ENCODE measurements at places on chromosomes 7 and 10.

GRCh38 chr7:75979759-75980429, 14.5 kb downstream of the TMEM120A start:
- no peak for DNase-seq

DNA sequence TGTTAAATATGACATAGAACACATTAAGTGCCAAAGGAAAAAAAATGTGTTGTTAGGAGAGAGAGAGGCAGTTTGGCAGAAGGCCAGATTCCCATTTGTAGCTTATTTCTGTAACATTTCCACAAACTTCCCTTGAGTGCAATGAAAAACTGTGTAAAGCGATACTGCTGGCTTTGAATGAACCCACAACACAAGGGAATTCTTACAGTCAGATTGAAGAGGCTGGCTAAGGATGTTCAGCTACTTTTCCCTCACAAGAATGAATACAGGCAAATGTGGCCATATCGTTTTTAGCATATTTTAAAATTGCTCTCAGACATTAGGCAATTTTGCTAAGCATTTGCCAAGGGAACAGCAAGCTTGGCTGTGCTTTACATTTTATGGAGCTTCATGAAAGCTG, 614.1 kb upstream of the FZD8 start:
- DNase-seq, result no peak

DNA sequence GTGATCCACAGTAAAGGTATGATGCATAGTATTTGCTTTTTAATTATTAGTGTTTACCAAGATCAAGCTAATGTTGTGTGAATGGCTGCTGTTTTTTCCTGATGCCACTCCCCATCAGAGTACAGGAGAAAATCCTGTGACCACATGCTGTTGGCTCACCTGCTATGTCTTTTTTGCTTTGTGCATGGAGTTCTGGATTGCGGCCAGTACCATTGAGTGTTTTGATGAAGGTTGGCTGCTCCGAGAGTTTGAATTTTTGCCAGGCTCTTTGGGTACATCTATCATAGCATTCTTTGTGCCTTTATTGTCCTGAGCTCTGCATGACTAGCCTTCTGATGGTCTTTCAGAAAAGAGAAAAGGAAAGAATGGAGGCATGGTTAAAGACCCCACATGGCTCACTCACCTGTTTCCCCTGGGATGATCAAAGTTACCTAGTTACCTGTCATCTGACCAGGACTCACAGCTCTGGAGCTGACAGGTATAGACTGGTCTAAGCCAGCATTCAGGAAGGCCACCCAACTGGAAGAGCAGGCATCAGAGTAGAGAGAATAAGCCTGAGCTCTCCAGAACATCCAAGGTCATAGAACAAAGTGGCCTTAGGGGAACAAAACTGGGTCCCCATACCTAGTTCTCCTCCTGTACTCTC, 11.8 kb upstream of the SGPL1 start:
- DNase-seq, result no peak

GRCh38 chr7:135712182-135712782, 15.7 kb downstream of the SLC13A4 start:
- no peak for DNase-seq

- DNase-seq, result no peak
Measured at GRCh38 chr7:1510780-1511154, 6.6 kb upstream of the INTS1 start.

DNA sequence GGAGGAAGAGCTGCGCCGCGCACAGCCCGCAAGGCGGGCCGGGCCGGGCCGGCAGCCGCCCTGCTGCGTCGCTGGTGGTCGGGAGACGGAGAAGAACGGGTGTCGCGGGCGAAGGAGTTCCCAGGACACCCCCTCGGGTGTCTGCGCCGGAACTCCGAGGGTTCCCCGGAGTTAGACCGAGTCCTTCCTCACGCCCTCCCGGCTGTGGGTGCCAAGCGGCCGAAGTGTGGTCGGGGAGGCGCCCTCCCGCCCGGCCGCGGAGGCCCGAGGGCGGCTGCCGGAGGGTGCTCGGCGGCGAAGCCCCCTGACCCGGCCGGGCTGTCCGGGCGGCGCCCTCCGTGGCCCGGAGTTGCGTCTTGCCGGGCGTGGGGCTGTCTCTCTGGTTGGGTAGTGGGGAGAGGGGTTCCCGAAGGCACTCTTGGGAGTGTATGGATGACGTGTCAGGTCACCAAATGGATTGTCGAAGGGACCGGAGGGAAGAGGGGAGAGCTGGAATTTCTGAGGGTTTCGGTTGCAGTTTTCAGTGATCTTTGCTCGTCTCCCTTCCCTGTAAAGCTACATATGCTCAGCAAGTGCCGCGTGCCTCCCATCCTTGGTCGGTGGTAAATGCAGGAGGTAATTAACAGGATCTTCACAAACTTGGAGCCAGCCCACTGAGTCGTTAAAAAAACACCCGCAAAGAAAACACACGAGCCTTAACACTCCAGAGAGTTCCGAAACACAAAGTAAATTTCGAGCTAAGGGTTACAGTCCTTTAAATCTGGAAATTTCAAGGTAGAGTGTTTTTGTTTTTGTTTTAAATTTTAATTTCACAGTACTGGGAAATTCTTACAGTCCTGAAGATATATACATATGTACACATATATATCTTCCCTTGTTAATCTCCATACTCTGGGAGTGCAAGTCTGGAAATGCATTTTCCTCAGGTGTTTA, 871 bp downstream of the ST7 start:
- no peak for DNase-seq

- no peak for DNase-seq
Measured at GRCh38 chr7:115679976-115680375, 350.6 kb downstream of the TFEC start.

DNA sequence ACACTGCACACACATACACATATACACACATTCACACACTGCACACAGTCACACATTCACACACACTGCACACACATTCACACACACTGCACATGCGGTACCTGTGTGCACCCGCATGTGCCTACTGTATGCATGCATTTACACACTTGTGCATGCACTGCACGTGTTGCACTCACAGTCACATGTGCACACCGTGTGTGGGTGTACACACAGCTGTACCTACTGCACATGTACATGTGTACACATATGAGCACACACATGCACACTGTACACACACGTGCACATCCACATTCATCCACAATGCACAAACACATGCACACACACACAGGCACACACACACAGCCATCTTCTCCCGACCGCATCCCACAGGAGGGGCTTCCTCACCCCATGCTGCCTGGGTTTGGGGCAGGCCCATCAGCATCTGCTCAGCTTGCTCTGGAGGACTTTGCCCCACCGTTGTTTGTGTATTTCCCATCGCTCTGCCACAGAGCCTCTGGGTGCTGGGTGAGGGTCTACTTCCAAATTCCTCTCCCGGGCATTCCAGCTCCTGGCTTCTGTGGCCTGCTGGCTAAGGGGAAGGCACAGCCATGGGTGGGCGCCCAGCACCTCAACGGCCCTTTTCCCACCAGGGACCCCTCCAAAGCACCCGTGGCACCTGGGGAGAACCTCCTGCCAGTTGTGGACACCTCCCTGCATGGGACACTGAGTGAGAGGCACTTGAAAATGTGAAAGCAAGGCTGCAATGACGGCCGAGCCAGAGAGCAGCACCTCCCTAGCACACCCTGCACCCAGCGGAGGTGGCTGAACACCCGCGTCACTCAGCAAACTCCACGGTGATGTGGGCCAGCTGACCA, 324.3 kb downstream of the PTPRN2 start:
- no peak for DNase-seq

DNA sequence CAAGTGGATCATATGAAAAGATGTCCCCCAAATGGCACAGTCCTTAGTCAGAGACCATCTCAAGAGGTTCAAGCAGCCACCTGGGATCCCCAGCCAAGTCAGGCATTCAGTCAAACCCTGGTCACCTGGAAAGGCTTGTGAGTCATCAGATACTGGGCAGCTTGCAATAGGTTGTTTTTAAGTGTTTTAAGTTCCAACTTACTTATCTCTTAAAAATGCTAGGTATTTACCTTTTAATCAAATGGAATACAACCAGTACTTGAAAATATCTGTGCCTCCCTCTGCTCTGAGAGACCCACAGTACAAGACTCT, 262.2 kb downstream of the WDR11 start:
- DNase-seq, result no peak

DNA sequence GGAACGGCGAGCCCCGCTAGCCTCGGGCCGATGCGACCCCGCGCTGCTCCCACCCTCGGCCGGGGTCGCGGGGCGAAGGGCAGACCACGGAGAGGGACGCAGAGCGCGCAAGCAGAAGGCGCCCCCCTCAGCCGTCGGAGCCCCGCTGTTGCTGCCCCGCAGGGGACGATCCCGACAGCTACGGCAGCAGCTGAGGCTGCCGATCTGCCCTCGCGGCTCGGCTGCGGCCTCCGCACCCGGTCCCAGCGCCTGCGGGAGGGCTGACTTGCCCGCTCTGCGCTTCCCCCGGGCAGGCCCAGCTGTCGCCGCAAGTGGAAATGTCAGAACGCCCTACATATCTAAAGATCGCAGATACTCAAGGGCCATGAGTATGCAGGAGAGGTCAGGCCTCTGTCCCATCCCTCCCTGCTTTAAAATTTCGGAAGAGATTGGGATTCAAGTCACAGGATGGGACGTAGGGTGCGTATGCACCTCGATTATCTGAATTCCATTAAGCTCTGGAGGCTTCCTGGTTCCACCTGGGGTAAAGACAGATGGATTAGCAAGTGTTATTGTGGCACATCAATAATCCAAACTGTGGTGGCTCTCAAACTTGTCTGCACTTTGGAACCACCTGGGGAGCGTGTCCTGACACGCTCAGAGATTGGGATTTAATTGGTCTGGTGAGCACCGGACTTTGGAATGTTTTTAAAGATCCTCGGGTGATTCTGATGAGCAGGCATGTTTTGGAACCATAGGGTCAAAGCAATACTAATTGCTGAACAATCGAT, at the start of gene CRPPA:
Gene CRPPA, minus strand, starts transcription at position 206 of the 770 bp plus-strand sequence. CDS start 216 bp downstream, outside the sequence.
- DNase-seq, result no peak

GRCh38 chr7:4460597-4460996, 221.5 kb upstream of the FOXK1 start:
- no peak for DNase-seq

- no peak for DNase-seq
Measured at GRCh38 chr10:15238555-15239335, 70.3 kb upstream of the NMT2 start.

DNA sequence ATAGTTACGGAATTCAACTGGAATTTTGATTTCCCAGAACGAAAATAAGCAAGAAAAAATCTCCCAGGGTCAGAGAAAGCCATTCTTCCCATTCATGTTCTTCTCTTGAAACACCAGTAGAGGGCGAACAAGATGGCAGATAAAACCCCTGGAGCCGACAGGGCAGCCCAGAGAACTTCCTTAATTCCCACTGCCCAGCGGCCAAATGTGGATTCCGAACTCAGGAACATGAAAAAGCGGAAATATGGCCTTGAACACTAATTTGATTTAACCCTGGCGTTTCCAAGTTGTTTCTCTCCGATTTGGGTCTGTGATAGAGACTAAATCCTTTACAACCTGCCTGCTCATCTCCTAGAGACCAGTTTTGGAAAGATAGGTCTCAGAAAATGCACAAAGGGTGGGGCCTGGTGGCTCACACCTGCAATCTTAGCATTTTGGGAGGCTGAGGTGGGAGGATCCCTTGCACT, 100.7 kb upstream of the WAC start:
- DNase-seq, result no peak

- no peak for DNase-seq
Measured at GRCh38 chr10:48807791-48808470, 123.3 kb downstream of the WDFY4 start.

All from cortex of kidney (tissue), 1 donor.